T-cell (primary cell): ENCODE measurements at places on chromosomes 2 and 18.

DNA sequence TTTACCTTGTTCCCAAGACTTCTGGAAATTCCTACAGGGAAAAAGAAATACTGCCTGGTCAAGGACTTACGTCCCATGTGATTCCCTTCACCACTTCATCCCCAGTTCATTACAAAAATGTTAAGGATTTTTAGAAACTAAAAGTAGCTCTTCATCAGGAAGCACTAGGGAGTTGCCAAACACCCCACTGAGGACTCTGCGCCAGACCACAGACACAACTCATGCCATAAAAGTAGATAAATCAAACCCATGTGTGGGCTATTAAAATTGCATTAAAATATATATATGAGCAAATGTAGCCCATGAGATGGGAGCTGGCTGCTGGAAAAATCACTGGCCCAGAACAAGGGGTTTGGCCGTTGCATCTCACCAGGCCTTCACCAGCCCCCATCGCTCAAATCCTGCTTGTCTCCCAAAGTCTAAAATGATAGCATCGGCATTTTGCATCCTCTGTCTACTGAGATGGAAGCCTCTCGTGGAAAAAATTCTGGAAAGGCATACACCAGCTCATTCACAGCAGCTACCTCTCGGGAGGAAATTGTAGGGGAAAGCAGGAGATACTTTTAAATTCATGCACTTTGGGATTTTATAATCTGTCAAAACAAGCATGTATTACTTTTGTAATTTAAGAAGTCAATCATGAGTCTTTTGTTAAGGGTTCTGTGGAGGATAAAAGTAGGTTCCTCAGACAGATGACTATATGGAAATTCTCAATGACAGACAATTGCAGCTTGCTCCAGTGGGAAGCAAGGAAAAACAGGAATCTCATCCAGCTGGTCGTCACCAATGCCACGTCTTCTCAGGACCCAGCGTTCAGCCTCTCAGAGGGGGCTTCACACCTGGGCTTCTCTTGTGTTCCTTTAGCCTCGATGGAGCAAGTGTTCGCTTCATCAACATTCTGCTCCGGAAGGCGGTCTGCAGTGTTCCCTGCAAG lies 113.9 kb downstream of the MREG start:
- DNase-seq: no peak

- DNase-seq: no peak
These were observed 1.9 kb downstream of the PRKRA start for GRCh38 chr2:178448968-178449661.

- DNase-seq: no peak
These were observed 110.2 kb upstream of the CCDC68 start for GRCh38 chr18:55069497-55069896.

DNA sequence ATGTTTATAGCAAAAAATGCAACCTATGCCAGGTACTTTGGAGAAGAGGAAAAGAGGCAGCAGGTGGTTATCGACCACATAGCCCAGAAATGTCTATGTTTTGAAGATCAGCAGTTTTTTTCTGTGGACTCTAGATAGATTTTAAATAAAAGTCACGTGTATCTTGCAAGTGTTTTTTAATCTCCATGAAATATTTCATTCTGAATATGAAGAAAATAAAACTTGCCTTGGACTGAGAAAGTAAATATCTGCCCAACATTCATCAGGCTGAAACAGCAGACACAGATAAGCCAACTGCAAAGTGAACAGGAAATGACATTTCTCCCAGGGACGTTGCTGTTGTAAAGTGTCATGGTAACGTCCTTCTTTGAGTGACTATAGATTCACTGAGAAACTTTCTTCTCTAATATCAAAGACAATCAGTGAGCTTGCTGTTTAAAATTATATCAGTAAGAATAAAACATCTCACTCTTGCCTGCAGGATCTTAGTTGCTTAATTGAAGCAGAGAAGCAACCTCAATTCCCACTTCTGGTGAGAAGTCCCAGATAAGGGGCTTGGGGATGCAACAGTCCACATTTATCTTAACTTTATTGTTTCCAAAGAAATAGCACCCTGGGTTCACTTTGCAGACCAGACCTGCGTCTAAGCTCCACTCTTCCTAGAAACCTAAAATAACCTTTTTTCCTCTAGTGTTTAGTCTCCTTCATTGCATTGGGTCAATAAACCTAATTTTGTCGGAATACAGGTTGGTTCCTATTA lies 6.3 kb downstream of the MYOM1 start:
- no peak for DNase-seq

DNA sequence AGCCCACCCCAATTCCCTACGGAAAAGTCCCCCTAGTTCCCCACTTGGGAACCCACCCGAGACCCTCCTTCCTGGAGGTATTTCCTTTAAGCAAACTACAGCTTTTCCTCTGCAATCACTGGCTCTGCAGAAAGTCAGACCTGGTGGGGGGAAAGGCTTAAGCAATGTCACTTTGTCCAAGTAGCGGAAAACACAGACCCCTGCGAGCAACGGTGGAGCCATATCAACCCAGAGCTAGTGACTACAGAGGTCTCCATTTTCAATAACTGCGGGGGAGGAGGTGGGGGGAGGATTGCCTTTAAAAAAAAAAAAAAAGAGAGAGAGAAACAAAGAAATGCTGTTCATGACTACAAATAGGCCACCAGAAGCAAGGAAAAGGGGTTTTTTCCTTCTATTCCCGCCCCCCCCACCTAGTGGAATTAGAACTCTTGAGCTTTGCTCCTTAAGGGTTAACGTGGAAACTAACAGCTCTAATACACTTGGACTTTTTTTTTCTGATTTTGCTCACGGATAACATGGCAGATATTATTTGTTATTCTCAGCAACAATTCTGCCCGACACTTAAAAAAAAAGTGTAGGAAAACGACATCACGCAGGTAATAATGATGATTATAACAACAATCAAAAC lies 1.1 kb upstream of the FRZB start:
- no peak for DNase-seq

DNA sequence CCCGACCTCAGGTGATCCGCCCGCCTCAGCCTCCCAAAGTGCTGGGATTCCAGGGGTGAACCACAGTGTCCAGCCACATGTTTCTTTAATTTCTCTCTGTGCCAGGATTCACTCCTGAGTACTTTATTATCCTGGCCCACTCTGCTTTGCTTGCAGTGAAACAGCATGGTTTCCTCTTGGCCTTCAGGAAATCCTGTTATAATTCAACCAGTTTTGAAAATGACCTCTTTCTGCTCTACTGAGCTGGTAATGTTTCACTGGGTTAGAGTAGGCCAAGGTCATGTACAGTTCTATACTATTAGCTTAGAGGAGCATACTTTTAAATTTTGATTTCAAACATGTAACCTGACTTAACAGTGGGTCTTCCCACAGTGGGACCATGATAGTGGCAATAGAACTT lies 90.6 kb upstream of the PELI1 start:
- DNase-seq: no peak

DNA sequence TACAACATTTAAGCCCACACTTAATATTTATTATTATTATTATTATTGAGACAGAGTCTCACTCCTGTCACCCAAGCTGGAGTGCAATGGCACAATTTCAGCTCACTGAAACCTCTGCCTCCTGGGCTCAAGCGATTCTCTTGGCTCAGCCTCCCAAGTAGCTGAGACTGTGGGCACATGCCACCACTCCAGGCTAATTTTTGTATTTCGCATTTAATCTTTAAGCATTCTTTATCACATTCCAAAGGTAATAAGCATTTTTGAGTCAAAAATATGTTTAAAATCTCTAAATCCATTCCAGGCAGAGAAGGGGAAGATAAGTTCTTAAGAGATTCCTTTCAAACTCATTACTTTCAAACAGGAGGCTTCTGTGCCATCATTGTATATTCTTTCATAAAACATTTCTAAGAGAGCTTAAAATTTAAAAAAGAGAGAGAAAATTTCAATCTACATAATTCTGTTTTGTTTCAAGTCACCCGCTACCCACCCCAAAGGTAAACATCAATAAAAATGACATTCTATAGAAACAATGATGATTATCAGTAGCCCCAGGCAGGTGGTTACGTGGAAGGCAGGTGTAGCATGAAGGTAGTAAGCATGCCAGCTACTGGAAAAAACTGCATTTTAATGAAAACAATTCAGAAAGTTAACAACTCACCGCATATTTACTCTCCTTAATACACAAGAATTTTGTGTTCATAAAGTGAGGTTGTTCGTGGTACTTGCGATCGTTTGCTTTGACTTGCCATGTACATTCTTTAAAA lies 84.4 kb upstream of the NARS1 start:
- DNase-seq: no peak

- DNase-seq: no peak
These were observed 48.7 kb downstream of the EHD3 start for GRCh38 chr2:31282634-31283033.

- no peak for DNase-seq
These were observed 637.6 kb downstream of the ADCYAP1 start for GRCh38 chr18:1542230-1542774.

GRCh38 chr18:47997338-47997780 lies 66.9 kb upstream of the SMAD2 start:
- DNase-seq: peak; percentile 19

- no peak for DNase-seq
These were observed 703 bp downstream of the UGGT1 start for GRCh38 chr2:128091726-128092080.

DNA sequence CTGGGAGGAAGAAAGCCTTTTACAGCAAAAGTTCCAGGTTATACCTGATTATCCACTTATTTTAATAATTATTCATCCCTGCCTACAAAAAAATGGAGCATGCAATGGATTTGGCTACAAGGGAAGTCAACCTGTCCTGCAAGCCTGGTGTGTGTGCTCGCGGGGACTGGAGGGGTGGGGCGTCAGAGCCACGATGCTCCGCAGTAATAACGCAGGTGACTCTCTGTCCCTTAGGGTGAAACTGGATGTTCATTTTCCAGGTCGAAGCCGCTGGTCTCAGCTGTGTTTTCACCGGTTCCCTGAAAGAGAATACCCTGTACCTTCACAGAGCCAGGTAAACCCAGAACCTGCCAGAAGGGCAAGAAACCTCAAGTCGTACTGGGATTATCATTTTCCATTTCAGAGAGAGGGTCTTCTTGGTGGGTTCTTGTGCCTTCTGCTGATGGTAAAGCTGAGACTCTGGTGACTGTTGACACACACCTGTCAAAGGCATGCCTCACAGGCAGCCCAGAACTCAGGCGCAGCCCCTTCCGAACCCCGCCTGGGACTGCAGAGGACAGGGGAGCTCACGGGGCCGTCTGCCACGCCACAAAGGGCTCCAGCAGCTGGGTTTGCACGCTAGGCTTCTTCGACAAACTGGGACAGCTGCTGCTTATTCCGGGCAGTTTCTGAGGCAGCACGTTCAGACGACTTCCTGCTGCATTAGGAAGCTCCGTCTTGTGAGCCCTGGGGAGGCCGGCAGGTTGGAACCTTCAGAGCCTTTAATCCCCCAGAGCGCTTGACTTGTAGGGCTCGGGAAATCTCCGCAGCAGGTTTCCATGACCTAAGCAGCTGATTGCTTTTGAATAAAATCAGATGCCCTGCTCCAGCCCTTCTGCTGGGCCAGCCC lies 58.6 kb downstream of the KCNG2 start:
- no peak for DNase-seq

- DNase-seq: no peak
These were observed 261.8 kb downstream of the SPAG16 start for GRCh38 chr2:213545964-213546475.

- no peak for DNase-seq
These were observed 18.5 kb upstream of the IGFBP5 start for GRCh38 chr2:216713691-216714336.

DNA sequence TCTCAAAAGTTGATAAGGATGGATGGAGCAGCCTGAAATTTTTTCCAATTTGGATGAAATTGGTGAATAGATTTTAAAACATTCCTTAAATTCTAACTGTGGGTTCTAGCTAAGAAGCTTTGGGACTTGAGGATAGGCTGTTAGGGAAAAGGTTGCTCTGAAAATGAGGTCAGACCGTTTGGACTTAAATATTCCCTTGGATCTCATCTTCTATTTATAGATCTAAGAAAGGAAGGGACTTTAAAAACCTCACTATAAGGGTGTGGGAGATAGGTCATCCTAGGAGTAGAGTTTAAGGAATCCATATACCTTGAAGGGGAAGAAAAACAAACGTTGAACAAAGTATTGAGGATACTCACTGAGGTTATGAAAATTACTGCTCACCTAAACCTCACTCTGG lies 17.4 kb upstream of the SNORC start:
- no peak for DNase-seq

DNA sequence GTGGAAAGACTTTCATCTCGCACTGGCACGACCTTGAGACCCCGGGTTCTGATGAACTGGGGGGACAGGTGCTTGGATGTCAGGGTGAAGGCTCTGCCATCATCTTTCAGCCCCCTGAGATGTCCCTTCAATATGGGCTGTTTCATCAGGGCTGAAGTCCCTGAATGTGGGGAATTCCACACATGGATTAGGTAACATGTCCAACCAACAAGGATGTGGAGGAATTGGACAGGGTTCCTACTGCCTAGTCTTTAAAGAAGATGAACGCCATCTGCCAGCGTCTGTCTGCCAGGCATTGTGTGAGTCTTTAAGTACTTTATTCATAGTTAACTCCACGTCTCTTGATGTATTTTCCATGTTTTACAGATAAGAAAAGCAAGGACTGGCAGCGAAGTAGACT lies 5.9 kb upstream of the GRHL1 start:
- no peak for DNase-seq

GRCh38 chr2:8479298-8479697 lies 202.6 kb upstream of the ID2 start:
- DNase-seq: no peak

DNA sequence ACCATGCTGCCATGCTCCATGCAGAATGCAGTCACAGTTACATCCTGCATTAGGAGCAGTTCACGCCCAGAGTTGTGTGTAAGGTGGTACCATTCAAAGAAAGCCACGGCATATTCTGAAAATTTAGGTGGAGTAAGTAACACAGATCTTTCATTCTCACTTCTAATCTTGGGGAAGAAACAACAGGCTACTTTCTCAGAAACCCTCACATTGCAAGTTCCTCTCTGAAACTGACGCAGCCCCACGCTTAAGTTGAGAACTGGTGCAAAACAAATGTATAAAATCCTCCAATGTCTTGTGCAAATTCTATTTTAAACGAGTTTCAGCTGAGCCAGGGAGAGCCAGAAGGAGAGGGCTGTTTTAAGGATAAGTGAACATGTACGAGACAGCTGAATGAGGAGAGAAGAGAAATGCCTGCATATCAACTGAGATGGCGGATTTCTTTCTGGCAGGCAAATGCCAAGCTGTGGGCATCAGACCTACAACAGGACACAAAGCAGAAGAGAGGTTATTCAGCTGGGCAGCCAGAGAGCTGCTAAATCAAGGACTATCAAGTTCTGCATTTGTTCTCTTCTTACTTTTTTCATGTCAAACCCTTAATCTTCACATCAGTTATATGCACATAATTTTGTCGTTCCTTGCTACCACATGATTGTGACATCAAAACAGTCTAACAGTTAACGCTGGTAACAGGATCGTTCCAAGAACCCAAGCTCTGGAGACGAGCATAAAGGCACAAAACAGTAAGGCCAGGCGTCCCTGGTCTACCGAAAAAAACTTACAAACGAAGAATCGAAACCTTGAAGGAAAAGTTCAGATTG lies 6.4 kb downstream of the ARL4C start:
- DNase-seq: peak; percentile 26

DNA sequence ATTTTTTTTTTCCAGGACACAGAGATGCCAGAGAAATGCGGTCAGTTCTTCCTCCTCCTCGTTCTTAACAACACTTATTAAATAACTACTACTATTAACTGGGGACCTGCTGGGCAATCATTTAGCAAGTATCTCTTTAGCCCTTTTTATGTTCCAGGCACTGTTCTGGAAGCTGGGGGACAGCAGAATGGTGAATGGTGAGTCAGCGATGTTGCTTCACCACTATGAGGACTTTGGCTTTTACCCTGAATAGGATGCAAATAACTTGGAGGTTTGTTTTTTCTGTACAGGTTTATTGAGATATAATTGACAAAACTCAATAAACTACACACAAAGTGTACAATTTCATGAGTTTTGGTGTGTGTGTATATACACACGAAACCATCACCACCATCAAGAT lies 179.9 kb upstream of the MSH6 start:
- no peak for DNase-seq
